ENCODE measurements at places on chromosomes 12 and 14.
A peak's percentile ranks its signal among the peaks of the same experiment; 100 is the strongest.

- DNase-seq = no peak
Observed at GRCh38 chr12:110906083-110906482, 14.3 kb downstream of the MYL2 start.

GRCh38 chr14:33790996-33791395 lies 159.9 kb downstream of the EGLN3 start:
- DNase-seq = no peak

GRCh38 chr14:100788942-100789341 lies 37.0 kb upstream of the MEG3 start:
- no peak for DNase-seq

- no peak for DNase-seq
Observed at GRCh38 chr12:52334185-52334584, 13.0 kb upstream of the KRT83 start.

DNA sequence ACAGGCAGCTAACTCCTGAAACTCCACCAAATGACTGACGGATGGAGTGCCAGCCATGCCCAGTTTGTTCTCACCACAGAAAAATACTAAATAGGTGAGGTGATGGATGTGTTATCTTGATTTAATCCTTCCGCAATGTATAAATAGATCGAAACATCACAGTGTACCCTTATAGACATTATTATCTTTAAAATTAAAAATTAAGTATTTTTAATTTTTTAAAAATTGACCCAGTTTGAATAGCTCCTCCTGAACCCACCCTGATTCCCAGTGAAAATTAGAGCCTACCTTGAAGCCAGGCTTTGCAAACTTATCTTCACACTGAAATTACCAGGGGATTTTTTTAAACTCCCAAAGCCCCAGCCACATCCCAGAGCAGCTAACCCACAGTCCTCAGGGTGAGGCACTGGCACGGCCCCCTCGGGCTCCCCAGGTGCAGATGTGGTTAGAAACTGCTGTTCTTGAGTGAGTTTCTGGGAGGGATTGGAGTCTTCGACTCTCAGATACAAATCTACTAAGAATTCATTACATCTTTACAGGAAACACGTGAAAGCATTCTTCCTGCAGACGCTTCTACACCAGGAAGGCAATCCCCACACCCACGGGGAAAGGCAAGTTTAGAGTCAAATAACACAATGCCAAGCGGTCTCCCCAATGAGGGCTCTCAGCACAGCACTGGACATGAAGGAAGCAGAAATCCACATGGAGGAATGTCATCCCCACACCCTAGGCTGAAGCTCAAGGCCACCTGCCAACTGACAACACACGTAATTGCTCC lies 126.4 kb downstream of the RIMBP2 start:
- no peak for DNase-seq

- no peak for DNase-seq
Observed at GRCh38 chr14:23068789-23069412, 11.6 kb upstream of the CDH24 start.

- DNase-seq = no peak
Observed at GRCh38 chr14:99318091-99318958, 46.3 kb upstream of the BCL11B start.

GRCh38 chr12:55624056-55624455 lies 12.6 kb upstream of the OR10P1 start:
- no peak for DNase-seq

GRCh38 chr14:104187121-104187889 lies 48.9 kb downstream of the KIF26A start:
- no peak for DNase-seq

GRCh38 chr12:79835377-79835843 lies 99.5 kb downstream of the PPP1R12A start:
- no peak for DNase-seq

GRCh38 chr12:115129727-115130126 lies 445.8 kb upstream of the TBX3 start:
- no peak for DNase-seq

DNA sequence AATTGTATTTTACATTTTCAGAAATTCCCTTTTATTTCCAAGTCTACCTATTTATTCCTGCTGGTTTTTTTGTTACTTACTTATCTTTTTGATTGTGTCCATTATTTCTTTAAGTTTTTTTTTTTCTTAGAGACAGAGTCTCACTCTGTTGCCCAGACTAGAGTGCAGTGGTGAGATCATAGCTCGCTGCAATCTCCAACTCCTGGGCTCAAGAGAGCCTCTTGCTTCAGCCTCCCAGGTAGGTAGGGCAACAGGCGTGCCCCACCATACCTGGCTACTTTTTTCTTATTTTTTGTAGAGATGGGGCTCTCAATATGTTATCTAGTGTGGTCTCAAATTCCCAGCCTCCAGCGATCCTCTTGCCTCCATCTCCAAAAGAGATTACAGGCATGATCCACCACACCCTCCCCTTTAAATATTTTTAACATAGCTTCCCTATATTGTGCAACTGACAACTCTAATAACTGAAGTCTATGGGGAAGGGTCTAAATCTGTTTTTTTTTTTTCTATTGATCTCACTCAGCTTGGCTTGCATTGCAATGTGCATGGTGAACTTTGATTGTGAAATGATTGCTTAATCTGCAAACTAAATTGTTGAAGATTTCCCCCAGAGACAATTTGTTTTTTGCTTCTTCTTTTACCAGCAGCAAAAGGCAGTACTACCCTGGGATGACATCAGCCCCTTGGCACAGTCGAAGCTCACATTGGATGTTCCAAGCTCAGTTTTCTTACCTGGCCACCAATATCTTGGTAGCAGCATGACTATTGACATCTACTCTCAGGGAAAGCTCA lies 25.7 kb upstream of the COCH start:
- no peak for DNase-seq

DNA sequence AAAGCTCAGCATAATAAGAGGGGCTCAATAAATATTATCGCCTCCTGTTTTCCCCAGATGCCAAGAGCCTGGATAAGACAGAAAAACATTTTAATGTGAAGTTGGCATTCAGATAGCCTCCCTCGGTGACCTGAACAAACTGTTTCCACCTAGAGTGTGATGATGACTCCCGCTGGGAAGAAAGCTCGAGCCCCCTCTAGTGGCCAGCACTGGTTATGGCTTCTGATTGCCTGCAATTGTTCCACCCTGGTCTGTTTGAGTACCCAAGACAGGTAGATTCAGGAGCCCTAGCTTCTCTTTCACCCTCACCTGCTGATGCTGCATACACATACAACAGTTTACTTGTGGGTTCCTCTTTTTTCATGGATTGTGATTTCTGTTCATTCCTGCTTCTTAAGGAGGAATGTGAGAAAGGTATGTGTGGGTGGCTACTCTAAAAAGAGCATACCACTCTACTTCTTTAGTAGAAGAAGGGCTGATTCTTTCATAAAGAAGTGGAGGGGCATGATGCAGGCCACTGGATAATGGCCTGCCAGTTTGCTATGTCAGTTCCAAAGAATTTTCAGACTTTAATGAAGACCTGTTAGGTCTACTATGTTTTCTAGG lies 6.4 kb downstream of the ERG28 start:
- peak; percentile 40 for DNase-seq

DNA sequence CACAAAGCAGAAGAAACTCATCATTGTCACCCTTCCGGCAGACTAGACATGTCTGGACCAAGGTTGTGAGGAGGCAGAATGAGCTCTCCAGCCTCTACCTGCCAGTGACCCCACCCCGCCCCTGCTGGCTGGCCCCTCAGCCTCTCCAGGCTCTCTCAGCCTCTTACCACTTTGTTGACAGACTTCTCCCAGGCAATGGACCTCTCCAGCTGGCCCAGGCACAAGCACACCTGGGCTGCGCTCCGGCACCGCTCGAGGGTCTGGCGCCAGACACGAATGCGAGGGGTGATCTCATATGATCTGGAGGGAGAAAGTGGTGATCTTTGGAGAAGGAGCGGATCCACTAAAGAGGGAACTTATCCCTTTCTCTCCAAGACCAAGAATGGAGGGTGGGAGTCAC lies 30.3 kb downstream of the BAZ2A start:
- no peak for DNase-seq

- peak; percentile 73 for DNase-seq
Observed at GRCh38 chr12:52203079-52203921, 11.5 kb upstream of the KRT80 start.

GRCh38 chr14:64542836-64543201 lies 2.3 kb downstream of the HSPA2 start:
- DNase-seq = no peak

GRCh38 chr14:95545515-95546168 lies 10.8 kb downstream of the GLRX5 start:
- DNase-seq = no peak

DNA sequence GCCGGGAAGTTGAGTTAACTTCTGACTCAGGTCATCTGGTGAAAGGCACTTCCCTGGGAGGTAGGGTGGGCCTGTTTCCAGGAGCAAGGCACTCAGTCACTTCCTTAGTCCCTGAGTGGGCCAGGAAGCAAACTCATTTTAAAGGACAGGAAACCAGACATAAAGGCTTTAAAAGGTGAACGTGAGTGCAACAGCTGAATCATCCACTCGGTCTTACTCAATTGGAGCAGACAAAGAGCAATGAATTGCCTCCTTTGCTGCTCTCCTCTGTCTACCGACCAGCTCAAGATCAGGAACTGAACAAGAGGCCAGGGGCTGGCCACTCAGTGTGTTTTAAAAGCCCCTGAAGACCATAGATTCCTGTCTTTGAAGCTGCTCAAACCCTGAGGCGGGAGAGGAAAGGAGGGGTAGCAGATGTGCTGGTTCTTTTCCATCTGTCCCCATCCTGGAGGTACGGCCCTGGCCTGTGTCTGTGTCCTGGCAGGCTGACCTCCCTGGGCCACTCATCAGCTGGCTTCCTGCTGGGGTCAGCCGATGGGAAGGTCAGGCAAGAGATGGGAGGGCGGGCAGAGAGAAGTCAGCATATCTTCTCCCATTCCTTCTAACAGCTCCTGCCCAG lies 148.9 kb downstream of the PPM1H start:
- no peak for DNase-seq

- DNase-seq = peak; percentile 69
Observed at GRCh38 chr12:64256166-64256800, 34.2 kb upstream of the KICS2 start.

DNA sequence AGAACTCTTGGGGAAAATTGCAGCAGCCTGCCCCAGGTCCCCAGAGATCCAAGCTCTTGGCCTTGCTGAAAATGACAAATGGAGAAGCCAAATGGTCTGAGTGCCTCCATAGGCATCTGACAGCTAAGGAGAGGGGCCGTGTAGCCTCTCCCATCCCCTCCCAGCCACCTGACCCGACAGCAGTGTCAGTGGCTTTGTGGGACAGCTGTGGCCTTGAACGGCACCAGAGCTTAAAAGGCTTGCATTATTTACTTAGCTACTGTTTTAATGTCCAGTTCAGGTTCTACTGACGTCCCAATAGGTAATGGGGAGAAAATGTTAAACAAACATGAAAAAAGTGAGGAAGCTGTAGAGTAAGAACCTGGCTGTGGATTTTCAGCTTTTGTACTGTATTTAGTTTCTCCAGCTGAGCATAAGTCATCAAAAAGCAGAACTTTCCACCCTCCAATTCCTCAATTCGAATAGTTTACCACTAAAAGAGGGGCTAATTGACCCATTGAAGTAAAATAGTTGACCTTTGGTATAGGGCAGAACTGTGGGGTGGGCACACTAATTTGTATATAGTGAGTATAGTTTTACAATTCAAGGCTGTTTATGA lies 50.0 kb downstream of the FOS start:
- no peak for DNase-seq

- no peak for DNase-seq
Observed at GRCh38 chr12:30580344-30580743, 115.3 kb downstream of the IPO8 start.

DNA sequence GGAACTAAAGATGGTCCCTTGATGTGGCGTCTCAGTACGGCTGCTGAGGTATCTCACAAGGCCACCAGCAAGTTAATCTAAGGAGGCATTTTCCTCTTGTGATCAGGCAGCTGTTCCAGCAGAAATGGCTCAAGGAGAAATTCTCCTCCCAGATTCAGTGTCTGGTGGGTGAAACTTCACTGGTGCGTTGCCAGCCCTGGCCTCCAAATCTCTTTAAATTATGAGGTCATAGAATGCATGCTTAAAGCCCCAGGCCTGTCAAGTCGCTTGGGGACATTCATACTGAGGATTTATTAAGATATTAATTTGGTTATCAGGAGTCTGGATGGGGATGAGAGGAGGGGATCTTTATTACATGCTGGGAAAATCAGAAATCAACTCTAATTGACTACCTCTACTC lies 72.9 kb downstream of the PPP2R5C start:
- DNase-seq = no peak

DNA sequence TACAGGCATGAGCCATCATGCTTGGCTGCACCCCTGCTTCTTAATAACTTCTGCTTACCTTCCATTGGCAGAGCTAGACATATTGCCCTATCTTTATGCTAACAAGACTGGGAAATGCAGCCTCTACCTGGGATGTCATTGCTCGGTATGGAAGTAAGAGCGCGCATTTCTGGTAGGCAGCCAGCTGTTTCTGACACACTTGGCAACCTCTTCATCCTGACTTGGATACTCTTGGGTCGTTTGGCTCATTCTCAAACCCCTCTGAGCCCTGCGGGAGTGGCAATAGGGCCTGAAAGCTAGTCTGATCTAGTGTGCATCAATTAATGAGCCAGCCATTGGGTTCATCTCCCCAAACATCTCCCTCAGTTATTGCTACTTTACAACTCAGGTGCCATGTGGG lies 5.4 kb upstream of the PLBD1 start:
- no peak for DNase-seq

Data from NCI-H1436 (cell line).